ENCODE measurements at places on chromosomes 1 and 21.
A peak's percentile ranks its signal among the peaks of the same experiment; 100 is the strongest.

GRCh38 chr21:44317241-44317782 lies 17.5 kb downstream of the PFKL start:
- no peak for DNase-seq

DNA sequence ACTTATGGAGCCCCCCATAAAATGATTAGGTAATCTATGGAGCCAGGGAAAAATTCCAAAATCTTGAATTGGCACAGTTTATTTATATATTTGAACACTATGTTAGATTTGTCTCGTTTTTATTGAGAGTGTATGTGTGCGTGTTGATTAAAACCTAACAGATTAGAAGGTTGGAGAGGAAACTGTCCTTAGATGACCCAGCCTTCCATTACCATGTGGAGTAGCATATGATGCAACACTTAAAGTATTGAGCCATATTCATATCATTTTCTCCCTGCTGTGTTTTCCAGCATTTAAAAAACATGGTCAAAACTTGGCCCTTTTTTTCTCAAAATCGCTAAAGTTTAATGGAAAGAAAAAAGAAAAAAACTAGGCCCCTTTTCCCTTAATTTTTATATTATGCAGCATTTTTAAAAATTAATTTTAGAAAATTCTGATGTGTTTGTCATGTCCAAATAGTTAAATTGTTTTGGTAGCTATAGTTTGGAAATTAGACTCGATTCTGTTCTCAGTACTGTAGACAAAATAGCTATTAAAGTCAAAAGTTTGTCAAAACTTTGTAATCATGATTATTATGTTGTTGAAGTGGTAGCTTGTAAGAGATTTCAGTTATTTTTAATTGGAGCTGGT lies 2.3 kb downstream of the LRRC8D start:
- DNase-seq, result no peak

GRCh38 chr21:43922949-43923348 lies 57.9 kb downstream of the AGPAT3 start:
- DNase-seq, result no peak

GRCh38 chr1:162919034-162919433 lies 58.1 kb upstream of the CCDC190 start:
- DNase-seq, result no peak

DNA sequence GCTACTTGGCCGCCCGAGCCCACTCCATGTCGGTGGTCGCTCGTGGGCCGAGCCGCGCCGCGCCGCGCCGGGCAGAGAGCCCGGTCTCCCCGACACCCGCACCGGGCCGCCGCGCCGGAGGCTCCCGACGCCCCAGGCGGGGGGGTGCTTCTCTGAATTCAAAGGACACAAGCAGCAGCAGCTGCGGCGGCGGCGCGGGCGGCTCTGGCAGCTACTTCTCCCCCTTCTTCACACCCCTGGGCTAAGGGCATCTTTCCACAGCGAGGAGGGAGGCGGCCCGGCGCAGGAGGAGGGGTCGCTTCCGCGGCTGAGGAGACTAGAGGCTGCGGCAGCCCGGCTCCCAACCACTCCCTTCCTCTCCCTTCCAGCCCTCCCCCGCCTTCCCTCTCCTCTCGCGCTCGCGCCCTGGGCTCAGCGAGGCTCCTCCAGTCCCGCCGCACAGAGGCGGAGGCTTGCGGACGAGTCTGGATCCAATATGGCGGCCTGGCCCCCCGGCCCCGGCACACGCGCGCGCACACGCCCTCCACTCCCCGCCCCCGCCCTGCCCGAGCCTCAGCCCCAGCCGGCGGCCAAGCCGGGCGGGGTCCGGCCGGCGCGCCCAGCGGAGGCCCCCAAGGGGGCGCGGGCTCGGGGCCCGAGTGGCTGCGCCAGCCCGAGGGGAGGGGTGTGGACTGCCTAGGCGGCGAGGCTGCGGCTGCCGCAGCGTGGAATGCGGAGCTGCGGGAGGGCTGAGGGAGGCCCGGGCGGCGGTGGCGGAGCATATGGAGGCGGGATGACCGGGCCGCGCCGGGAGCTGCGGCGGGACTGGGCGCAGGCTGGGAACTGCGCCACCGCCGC lies at the start of gene CDC42BPA:
Gene CDC42BPA, minus strand, starts transcription at position 477 of the 837 bp plus-strand sequence. CDS start 1,310 bp downstream, outside the sequence.
- DNase-seq, result no peak

- DNase-seq, result no peak
Observed at GRCh38 chr1:206674236-206674635, 10.5 kb upstream of the MAPKAPK2 start.

DNA sequence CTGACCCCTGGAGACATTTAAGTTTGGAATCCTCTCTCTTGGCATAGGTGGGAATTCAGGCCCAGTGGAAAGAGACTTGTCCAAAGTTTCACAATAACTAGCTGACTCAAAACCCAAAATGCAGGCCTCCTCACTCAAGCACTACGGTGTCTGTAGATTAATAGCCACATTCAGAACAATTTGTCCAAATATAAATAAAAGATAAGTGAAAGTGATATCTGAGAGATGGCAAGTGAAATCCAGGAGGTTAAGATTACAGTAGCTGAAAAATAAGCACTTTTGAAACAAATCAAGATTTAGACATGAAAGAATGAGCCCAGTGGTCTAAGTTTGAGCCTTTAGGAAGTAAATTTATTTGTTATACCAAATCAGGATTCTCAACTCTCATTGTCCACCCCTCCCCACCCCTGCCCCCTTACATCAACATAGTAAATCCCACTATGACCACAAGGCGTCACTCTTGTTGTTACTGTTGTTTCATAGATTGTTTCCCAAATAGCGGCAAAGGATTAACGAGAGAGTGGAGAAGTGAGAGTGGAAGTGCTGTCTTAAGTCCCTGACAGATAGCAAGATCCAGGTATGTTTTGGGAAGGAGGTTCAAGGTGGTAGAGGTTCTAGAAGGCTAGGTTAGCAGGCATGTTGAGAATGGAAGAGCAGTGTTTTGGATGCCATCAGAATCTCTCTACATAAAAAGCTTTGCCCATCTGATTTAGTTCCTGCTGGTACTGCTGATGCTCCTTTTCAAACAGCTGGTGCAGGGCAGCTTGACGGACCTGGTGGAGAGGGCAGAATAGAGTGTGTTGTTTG lies 7.1 kb upstream of the TPM3 start:
- peak; percentile 85 for DNase-seq

DNA sequence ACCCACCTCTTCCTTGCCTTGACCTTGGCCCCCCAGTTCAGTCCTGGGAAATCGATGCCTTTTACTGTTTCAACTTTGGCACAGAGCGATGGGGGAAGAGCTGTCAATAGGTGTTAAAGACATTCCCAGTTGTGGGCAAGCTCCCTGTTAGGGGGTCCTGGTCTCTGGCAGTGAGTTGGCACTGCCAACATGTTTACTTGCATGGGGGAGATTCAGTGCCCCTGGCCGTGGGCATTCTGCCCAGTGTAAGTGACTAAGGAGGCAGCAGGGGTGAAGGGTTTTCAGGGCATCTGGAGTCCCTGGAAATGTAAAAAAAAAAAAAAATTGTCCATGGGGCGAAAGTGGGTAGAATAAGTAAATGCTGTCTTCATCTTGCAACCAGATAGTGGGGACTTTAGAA lies 407.0 kb downstream of the PTPRU start:
- DNase-seq, result no peak

- DNase-seq, result no peak
Observed at GRCh38 chr1:204400882-204401510, 10.6 kb downstream of the PPP1R15B start.

GRCh38 chr1:160366731-160367515 lies at the start of gene NHLH1:
NHLH1 (plus strand) TSS chr1:160367071; CDS start chr1:160370732, 3,661 bp downstream.
- DNase-seq, result no peak

DNA sequence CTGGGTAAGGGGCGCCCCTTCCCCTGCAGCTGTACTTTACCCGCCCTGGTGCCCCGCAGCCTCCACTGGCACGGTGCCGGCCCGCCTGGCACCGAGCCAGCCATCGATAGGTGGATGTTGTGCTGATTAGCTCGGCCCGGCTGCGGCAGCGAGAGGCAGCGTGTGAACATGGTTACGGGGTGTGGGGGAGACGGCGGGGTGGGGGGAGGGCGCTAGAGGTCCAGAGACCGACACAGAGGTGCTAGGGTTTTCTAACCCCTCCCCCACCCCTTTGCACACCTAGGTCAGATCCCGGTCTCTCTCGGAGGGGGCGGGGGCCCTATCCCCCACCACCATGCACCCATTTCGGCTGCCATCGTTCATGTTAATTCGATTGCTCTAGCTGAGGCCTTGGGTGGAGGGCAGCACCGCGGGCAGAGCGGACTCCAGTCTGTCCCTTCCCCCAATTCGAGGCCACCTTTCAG lies 6.7 kb downstream of the EFNA4 start:
- DNase-seq, result no peak

DNA sequence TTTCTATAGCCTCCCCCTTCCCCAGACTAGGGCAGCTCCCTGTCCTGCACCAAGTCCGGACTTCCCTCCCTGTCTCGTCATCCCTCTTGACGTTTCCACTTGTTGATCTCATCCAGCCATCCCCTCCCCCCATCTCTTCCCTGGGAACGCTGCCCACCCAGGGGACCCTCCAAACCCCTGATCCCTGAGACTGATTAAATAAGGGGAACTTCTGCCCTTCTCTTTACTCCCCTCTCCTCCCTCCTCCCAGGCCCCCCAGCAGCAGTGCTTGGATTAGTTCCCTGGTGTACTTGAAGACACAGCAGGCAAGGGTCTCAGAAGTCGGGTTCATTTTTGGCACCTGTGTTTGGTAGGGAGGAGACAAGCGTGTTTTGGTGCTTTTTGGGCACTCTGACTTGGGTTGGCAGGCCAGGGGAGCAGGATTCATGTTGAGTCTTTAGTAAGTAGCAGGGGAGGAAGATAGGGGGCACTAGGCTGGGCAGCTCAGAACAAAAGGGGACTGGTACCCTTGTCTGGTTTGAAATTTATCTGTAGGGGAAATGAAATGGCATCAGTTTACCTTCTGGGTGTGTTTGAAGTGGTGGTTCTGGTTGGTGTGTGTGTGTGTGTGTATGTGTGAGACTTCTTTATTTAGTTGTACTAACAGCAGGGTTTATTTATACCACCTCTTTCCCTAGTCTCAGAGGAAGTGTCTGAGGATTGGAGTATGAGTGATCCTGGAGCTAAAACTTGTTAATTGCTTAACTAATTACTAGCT lies 11.1 kb downstream of the VANGL2 start:
- DNase-seq, result no peak

GRCh38 chr1:162878000-162878596 lies 17.1 kb upstream of the CCDC190 start:
- DNase-seq, result peak; percentile 11

DNA sequence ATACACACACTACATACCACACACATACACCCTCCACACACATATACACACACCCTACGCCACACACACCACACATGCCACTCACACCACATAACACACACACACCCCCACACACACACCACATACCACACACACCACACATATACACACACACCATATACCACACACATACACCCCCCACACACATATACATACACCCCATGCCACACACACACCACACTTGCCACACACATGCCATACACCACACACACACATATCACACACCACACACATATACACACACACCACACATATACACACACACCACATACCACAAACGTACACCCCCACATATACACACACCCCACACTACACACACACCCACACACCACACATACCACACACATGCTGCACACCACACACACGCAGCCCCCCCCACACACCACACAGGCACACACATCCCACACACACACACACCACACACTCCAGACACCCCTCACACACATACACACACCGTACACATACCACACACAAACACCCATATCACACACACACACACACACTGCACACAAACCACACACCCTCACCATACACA lies 76.7 kb upstream of the TMPRSS2 start:
- DNase-seq, result no peak

GRCh38 chr1:156214024-156214748 lies 1.4 kb downstream of the PMF1 start:
- DNase-seq, result no peak

GRCh38 chr1:173432331-173432730 lies 44.8 kb upstream of the PRDX6 start:
- DNase-seq, result no peak

DNA sequence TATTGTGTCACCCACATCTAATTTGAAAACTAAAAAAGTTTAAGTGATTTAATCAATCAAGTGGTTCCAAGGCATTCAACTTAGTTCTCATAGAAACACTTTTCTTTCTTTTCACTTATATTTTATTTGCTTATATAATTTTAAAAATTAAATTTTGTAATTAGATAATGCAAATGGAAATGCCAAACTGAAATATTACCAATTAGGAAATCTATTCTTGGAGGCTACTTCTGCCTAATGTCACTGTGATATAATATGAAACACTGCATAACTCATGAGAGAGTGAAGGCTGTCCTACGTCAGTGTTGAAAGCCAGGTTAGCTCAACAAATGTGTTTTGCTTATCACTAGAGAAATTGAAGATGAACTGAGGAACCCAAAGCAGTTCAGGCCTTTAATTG lies 18.3 kb upstream of the SHCBP1L start:
- DNase-seq, result no peak

DNA sequence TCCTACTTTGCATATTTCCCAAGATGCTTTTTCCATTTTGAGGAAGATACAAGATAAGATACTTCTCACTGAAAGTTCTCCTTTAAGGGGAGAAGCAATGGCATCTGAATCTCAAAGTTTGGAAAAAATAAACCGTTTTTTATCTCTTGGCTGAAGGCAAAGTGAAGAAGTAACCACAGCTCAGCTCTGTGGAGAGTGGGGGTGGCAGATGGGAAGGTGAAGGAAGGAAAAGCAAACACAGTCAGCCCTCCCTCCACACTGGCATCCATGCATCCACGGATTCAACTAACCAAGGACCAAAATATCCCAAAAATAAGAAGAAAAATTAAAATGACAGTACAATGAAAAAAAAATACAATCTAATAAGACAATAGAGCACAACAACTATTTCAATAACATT lies 211.1 kb downstream of the RGS7 start:
- DNase-seq, result no peak

Measured in hematopoietic multipotent progenitor cell (in vitro differentiated cells).